ENCODE measurements at places on chromosomes 5 and 9. TPM values are rescaled to one million over a fixed set of nuclear protein-coding genes. Genes with fewer than 3 reads are reported as not detected.

Gene CACNA1B
- total RNA-seq, result not detected

Gene TGFBI
- 483 TPM for total RNA-seq

Gene FREM1
- not detected for total RNA-seq

Gene C1QTNF3
- total RNA-seq, result 0.28 TPM

Gene SMIM33
- total RNA-seq, result not detected

Gene RABEPK
- 59.7 TPM for total RNA-seq

Gene SHC3
- 13.9 TPM for total RNA-seq

GRCh38 chr9:127858041-127858512, 3.6 kb upstream of the ENG start:
- H3K27me3 ChIP-seq, result no peaks in the 10 kb centered on the region
- no peak overlapping the region for H3K4me3 ChIP-seq
- no peaks in the 10 kb centered on the region for H3K36me3 ChIP-seq
- no peak overlapping the region for H3K27ac ChIP-seq

DNA sequence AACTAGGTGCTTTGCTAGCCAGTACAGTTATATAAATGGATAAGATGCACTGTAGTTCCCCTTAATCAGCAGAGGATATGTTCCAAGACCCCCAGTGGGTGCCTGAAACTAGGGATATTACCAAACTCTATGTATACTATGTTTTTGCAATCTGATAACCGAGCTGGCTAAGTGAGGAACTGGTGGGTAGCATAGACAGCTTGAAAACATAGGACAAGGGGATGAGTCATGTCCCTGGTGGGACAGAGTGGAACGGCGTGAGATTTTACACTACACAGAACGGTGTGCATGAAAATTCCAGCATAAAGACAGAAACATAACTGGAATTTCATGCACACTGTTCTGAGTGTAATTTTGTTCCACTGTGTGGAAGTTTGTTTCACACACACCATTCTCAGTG, 86.9 kb downstream of the BASP1 start:
- no peak overlapping the region for H3K4me3 ChIP-seq
- H3K36me3 ChIP-seq, result no peaks in the 10 kb centered on the region

DNA sequence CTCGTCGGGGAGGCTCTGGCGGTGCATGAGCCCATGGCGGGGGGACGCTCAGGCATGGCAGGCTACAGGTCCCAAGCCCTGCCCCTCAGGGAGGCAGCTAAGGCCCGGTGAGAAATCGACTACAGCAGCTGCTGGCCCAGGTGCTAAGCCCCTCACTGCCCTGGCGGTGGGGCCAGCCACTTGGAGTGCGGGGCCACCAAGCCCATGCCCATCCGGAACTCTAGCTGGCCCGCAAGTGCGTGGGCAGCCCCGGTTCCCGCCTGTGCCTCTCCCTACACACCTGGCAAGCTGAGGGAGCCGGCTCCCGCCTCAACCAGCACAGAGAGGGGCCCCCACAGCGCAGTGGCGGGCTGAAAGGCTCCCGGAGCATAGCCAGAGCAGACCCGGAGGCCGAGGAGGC, 1896.9 kb upstream of the CDH6 start:
- H3K27me3 ChIP-seq, result no peaks in the 10 kb centered on the region
- no peak for DNase-seq
- H3K4me1 ChIP-seq, result no peaks in the 10 kb centered on the region
- H3K27ac ChIP-seq, result no peak overlapping the region
- H3K36me3 ChIP-seq, result no peaks in the 10 kb centered on the region

- no peaks in the 10 kb centered on the region for H3K27me3 ChIP-seq
- no peak overlapping the region for H3K27ac ChIP-seq
- H3K4me1 ChIP-seq, result no peaks in the 10 kb centered on the region
- H3K4me3 ChIP-seq, result no peak overlapping the region
Observed at GRCh38 chr5:156019571-156020180, 307.3 kb upstream of the SGCD start.

DNA sequence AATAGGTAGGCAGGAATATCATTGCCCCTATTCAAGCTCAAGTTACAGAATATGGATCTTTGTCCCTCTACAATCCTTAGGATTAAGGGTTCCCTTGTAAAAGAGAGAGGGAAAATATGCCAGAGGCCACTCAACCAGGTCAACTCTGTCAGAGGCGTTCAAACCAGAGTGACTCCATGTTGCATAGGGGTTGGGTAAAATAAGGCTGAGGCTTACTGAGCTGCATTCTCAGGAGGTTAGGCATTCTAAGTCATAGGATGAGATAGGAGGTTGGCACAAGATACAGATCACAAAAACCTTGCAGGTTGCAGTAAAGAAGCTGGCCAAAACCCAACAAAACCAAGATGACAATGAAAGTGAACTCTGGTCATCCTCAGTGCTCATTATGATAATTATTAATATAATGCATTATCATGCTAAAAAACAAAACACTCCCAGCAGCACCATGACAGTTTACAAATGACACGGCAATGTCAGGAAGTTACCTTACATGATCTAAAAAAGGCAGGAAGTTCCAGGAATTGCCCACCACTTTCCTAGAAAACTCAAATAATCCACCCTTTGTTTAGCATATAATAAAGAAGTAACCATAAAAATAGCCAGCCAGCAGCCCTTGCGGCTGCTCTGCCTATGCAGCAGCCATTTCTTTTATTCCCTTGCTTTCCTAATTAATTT, 64.8 kb downstream of the ERP44 start:
- DNase-seq, result no peak
- H3K4me3 ChIP-seq, result no peak overlapping the region
- H3K36me3 ChIP-seq, result peaks cover 2% of the 10 kb centered on the region
- H3K27ac ChIP-seq, result no peak overlapping the region

GRCh38 chr9:34170237-34170991, 8.4 kb upstream of the UBAP1 start:
- H3K27me3 ChIP-seq, result peaks cover 2% of the 10 kb centered on the region
- H3K36me3 ChIP-seq, result no peaks in the 10 kb centered on the region
- no peak for DNase-seq
- no peak overlapping the region for H3K4me3 ChIP-seq
- H3K27ac ChIP-seq, result no peak overlapping the region
- no peaks in the 10 kb centered on the region for H3K4me1 ChIP-seq

DNA sequence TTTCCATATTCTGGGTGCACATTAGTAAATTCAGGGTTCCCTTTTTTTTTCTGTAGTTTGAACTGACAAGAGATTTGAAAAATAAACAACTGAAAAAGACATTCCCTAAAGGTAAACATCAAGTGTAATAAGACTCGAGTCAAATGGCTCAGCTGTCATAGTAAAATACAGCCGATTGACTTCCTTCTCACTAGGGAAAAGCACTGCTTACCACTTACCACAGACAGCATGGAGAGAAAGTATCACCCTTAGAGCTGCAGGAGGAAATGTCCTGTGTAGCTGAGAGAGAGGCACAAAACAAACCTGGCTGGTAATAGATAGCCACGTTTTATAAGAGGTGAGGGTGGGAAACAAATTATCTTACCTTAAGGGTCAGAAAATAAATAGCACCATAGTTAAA, 12.1 kb upstream of the DMAC1 start:
- H3K4me3 ChIP-seq, result no peak overlapping the region
- no peaks in the 10 kb centered on the region for H3K4me1 ChIP-seq
- H3K27me3 ChIP-seq, result no peaks in the 10 kb centered on the region
- DNase-seq, result no peak
- H3K36me3 ChIP-seq, result no peaks in the 10 kb centered on the region

GRCh38 chr5:58775701-58776262, 192.9 kb downstream of the RAB3C start:
- H3K27ac ChIP-seq, result no peak overlapping the region
- no peak overlapping the region for H3K4me3 ChIP-seq
- DNase-seq, result no peak
- no peaks in the 10 kb centered on the region for H3K27me3 ChIP-seq

DNA sequence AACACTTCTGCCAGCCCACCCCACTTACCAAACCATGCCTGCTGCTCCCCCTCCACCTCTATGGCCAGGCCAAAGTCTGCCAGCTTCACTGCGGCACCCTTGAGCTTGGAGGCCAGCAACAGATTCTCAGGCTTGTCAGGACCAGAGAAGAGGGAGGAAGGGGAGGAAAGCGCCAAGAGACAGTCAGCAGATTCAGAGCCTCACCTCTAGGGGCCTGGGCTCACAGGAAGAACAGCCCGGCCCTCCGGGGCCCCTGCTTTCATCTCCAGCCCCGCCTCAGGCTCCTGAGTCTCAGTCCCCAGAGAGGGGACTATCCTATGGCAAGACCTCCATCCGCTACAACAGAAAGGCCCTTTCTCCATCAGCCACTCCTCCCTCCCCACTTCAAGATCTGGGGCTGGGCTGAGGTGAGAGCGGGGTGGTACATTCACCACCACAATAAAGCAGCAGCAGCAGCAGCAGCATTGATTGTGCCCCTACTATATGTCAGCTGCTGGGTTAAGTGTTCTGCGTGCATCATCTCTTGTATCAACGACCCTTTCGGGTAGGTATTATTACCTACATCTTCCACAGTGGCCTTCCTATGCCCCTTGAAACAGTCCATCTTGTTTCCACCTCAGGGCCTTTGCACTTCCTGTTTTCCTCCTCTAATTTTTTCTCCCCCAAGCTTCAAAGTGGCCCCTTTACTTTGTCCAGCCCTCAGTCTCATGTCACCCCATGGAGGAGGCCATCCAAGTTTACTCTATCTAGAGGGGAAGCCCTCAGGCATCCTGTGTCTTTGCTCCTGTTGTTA, 36.0 kb downstream of the CAMK2A start:
- no peaks in the 10 kb centered on the region for H3K27me3 ChIP-seq
- peaks cover 2% of the 10 kb centered on the region for H3K4me1 ChIP-seq
- no peak for DNase-seq
- no peak overlapping the region for H3K4me3 ChIP-seq
- no peaks in the 10 kb centered on the region for H3K36me3 ChIP-seq

DNA sequence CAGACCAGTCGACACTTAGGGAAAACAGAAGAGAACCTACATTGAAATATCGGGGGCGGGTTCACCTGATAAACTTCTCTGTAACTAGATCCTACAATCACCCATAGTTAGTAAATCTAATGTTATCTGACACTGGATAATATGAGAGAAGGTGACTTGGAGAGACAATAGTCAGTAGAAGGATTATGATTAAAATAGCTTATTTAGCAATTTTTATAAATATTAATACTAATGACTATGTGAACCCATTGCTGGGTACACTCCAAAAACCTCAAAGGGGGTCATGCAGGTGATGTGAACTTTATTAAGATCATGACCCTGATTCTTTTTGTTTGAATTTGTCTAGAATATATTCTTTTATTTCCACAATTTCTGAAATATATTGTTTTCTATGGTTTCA, 164.1 kb upstream of the CCNH start:
- no peak overlapping the region for H3K4me3 ChIP-seq
- no peak overlapping the region for H3K27ac ChIP-seq
- H3K36me3 ChIP-seq, result no peaks in the 10 kb centered on the region
- DNase-seq, result no peak
- H3K27me3 ChIP-seq, result no peaks in the 10 kb centered on the region

DNA sequence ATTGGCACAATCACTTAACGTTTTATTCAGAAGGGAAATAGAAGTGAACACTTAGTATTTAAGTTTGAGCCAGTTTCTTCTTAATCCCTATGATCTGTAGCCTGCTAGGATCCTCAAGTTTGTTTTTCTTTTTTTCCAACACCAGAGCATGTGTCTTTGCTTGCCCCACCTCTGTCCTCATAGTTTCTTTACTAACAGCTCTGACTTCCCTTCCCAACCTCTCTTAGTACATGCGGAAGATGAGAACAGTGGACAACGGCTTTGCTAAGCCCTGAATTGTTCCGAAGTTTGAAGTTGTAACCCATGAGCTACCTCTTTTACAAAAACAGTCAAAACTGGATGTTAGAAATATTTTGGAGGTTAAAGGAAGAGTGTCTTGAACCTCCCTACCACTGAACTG, 61.7 kb upstream of the TAF11L2 start:
- H3K27ac ChIP-seq, result no peak overlapping the region
- H3K4me1 ChIP-seq, result peaks cover 2% of the 10 kb centered on the region
- no peak for DNase-seq
- no peaks in the 10 kb centered on the region for H3K27me3 ChIP-seq
- H3K4me3 ChIP-seq, result peak overlapping the region; percentile 36

DNA sequence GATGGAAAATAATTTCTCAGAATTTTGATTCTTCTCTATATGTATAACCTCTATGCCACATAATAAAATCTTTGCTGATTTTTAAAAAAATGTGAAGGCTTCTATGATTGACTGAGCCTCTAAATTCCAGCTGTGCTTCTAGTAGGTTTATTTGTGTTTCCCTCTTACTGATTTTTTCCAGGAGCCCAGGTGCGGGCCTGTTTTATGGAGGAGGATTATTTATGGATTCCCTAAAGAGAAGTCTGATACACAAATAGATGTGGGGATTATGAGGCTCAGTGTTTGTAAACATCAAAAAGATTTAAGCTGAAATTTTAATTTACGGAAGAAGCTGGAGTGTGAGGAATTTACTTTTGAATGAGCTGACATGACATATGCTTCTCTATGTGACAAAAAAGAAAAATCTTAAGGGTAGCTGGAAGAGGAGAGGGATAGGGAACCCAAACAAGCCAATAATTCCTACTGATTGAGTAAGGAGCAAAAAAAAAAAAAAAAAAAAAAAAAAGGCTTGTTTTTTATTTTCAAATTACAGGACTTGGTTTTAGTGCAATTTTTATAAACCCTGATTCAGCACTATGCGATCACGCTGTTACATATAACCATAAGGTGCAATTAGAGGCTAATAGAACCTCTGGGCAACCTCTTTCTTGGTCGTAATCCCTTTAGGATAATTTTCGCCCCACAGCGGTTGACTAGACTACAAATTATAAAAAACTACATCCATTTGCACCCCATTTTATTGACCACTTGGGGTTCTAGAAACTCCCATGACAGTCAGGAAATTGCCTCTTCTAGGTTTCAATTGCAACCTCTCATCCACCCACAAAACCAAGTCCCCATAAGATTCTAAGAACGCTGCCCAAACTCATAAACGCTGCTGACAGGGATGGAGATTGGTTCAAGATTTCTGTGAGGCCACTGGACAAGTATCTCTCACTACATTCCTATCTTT, 44.4 kb upstream of the RAI14 start:
- no peak overlapping the region for H3K4me3 ChIP-seq
- H3K4me1 ChIP-seq, result peaks cover 8% of the 10 kb centered on the region
- H3K36me3 ChIP-seq, result no peaks in the 10 kb centered on the region
- H3K27me3 ChIP-seq, result no peaks in the 10 kb centered on the region
- no peak for DNase-seq
